SIG-M5 (cell line): ENCODE measurements at places on chromosomes 6 and 20.

DNA sequence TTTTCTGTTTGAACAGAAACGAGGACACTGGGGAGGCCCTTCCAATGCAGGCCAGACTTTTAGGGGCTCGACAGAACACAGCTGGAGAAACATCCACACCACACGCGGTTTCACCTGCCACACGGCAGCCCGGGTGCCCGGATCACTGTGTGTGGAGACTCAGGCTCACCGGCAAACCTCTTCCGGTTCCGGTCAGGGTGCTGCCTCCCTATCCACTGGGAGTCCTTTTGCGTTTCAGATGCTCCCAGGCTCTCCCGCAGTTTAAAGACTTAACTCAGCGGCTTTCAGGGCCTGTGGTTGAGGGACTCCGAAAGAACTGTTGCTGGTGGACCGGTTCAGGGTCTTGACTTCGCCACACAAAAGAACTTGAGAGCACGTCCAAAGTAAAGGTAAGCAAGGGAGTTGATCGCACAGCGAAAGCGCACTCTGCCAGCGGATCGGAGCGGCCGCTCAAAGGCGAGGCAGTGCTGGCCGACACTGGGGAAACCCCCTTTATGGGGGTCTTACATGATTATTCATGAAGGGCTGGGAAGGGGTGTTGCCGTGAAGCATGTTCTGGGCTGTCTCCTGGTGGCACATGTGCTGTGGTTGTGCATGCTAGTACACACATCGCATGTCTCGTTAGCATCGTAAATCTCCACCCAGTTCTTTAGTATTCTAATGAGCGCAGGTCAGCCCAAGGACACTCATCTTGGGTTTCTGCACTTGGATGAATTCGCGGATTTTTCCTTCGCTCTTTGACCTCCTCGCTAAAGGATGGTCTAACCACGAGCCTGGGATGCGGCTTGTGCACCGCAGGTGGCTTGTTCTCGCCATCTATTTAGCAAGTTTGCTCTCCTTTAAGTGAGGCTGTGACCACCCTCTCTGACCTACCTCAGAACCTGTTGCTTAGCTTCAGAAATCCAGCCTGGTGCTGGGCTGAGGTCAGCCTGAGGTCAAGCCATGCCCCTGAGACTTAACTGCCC is 180.3 kb downstream of the CDH26 start:
- DNase-seq = no peak

GRCh38 chr20:37424062-37424851 is 78.3 kb downstream of the SRC start:
- no peak for DNase-seq

DNA sequence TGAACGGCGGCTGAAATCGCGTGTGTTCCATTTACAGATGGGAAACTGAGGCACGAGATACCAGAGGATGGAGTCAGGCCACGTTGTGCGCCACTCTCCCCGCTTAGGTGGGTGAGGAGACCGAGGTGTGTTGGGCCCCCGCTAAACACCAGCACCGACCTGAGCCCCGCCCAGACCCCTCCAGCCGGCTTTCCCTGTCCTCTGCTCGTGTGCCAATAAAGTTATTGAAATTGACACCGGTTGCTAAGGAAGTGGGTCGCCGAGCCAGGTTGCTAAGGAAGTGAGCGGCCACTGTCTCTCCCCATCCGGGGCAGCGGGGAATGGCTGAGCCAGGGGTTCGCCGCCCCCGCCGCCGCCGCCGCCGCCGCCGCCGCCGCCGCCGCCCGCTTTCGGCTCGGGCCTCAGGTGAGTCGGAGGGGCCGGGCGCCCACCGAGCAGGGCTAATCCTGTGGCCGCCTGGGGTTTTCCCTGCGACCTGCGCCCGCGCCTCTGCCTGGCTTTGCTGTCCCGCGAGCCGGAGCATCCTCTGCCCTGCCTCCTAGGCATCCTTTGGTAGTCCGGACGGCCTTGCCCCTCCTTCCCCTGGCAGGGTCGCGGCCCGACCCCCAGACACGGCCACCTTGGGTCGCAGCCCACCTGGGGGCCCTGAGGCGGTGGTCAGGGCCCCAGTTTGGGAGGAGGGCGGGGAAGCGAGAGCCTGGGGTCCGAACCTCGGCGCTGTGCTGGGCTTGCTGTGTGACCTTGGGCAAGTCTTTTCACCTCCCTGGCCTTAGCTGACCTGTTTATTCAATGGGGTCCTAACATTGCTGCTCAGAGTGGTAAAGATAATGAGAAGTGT is at the start of gene KIF3B:
Gene KIF3B (plus strand): TSS at position 291 of the 838 bp plus-strand sequence. CDS start 32,127 bp downstream, outside the sequence.
- DNase-seq = peak; percentile 20

GRCh38 chr6:106608080-106608668 is 21.1 kb downstream of the RTN4IP1 start:
- no peak for DNase-seq

DNA sequence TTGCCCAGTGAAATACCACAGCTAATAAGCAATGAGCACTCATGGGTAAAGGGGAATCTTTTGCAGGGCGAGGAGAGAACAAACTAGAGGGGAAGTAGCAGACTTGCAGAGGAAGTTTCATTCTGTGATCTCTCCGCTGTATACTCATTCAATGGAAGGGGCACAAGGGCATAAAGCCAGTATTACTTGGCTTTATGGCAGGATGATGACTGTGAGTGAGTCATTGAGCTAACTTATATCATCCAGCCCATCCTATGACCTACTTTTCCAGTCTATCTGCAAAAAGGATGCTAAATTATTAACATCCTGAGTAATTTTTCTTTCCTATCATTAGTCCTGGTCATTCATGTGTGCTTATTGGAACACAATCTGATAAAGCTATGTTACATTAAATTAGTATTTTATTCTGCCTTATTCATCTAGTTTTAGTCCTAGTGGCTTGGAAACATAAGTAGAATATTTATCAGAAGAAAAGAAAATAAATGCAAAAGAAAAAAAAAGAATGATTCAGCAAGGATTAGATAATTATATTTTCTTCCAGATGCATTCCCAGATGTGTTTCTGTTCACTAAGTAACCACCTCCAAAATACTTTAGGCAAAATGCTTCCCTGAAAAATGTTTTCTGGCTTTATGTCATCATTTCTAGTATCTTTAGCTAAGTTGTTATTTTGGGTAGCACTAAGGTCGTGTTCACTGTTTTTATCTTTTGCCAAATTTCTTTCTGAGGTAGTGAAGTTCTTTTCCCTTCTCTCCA is 471.7 kb downstream of the CDKAL1 start:
- no peak for DNase-seq

DNA sequence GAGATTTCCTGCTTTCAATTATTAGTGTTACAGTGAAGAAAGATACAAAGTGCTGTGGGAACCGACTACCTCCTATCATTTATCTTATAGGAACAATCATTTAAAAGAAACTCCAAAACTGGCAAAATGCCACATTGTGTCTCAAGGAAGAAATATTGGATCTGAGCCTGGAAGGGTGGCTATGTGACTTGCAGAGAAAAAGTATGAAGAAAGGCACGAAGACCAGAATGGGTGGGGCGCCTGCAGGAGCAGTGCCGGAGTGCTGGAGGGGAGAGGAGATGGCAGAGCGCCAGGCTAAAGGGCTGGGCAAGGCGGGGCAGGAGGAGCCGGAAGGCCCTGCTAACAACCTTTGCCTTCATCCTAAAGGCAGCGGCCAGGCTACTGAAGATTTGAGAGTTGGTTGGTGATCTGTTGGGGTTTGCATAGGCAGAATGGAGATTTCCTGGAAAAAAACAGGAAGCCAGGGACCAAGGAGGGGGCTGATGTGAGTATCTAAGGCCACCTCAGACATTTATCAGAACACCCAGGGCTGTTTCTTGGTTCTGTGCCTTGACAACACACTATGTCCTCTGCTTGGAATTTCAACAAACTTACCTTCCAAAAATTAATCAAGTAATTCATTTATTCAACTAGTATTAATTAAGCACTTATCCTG is 125.6 kb downstream of the MAFB start:
- no peak for DNase-seq

GRCh38 chr6:111669326-111669725 is 63.6 kb upstream of the TRAF3IP2 start:
- DNase-seq = no peak

GRCh38 chr20:33553516-33553915 is 63.6 kb downstream of the CBFA2T2 start:
- no peak for DNase-seq

GRCh38 chr20:40329321-40329720 is 359.7 kb downstream of the MAFB start:
- no peak for DNase-seq

GRCh38 chr20:1341561-1342265 is 12.8 kb upstream of the SDCBP2 start:
- DNase-seq = no peak

DNA sequence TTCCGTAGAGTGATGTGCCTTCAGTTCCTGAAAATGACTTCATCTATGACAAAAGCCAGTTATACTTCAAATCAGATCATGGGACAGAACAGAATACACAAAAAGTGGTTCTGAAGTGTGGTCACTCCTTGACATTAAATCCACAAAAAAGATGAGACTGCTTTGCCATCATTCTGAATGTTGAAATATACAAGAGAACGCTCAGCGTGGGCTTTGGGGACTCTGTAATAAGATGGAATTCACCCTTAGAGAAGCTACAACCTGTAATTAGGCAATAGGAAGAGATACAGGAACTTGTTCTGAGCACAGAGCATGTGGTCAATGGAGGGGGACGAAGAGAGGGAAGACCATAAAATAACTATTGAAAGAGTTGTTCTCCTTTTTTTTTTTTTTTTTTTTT is 184.3 kb downstream of the CARMIL1 start:
- DNase-seq = no peak

DNA sequence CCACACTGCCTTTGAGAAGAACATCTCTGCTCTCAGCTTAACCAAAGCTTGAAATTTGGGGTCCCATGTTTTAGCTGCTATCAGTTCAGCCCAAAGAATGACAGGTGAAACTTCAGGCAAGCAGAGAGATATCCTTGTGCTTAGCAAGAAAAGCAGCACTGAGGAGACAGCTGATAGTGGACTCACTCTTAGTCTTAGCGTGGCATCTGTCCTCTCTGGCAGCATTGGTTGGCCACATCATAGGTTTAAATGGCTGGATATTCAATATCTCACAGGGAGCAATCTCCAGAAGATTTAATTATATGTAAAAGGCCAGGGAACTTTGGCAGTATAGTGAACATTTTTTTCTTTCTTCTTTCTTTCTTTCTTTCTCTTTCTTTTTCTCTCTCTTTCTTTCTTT is 131.1 kb upstream of the SGK1 start:
- DNase-seq = no peak

DNA sequence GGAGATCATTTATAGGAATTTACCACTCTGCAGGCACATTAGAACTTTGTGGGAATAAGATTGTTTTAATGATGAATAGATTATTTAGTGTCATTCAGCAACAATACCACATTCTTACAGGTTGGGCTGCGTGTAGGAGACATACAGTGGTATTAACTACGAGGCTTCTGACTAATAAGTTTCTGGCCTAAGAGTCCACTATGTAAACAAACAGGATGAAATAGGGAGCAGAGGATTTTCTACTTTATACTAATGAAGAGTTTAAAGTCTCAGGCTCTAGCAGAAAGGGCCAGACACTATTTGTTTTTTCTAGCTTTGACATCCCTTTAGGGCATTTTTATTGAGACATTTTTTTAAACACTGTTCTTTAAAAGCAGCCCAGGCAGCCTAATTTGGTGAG is 75.6 kb downstream of the SLC24A3 start:
- DNase-seq = no peak

DNA sequence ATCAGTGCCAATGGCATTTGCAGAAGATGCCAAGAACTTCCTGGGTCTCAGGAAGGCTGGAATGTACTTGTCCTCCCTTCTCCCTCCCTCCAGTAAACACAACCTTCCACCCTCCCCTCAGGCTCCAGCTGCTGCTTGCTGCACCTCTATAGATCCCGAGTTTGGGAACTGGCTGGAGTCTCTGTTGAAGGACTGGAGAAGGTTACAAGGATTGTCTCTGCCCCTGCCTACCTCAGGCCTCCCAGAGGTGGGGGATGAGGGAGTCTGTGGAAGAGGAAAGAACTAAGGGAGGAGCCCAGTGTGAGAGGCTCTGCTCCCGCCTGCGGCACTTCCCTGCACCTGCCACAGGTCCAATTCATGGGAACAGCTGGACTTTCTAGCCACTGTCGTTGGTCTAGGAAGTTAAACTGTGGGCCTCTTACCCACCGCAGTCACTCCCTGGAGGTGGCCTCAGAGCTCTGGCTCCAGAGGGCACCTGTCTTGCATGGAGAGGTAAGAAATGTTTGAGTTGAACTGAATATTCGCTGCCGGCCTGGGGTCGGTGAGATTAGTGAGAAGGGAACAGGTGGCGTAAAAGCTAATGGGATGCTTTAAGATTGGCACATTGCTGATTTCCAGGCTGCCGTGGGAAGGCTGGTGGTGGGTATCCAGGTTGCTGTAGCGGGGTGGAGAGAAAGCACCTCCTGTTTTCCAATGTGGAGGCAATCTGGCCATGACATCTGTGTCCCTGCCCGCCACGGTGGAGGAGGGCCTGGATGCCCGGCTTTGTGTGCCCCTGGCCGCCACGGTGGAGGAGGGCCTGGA is 54.3 kb downstream of the PPP1R14C start:
- no peak for DNase-seq

DNA sequence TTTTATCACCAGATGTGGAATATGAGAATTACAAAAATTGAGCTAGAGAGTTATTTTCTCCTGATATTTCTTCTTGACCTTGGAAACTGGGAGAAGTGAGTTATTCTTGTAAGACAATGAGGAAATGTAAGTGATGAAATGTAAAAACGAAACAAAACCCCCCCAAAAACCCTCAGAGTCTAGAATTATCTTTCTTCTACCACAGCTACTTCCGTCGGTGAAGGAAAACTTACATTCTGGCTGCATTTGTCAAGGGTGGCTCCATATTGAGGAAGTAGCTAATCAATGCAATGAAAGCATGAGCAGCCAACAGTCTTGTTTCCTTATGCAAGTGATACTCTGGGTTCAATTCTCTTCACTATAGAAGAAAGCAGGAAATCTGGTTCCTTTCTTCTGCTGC is 661.7 kb upstream of the CITED2 start:
- peak; percentile 53 for DNase-seq

DNA sequence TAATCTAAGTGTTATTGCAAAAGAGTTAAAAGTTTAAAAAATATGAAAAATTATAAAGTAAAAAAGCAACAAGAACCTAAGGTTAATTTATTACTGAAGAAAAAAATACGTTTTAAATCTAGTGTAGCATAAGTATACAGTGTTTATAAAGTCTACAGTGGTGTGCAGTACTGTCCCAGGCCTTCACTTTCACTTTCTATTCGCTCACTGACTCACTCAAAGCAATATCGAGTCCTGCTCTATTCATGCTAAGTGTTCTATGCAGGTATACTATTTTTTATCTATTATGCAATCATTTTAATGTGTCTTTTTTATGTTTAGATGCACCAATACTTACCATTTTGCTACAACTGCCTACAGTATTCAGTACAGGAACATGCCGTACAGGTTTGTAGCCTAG is 113.0 kb downstream of the MANEA start:
- no peak for DNase-seq
